ENCODE measurements at places on chromosomes 7 and 10. TPM values are rescaled to one million over a fixed set of nuclear protein-coding genes. Genes with fewer than 3 reads are reported as not detected.

DNA sequence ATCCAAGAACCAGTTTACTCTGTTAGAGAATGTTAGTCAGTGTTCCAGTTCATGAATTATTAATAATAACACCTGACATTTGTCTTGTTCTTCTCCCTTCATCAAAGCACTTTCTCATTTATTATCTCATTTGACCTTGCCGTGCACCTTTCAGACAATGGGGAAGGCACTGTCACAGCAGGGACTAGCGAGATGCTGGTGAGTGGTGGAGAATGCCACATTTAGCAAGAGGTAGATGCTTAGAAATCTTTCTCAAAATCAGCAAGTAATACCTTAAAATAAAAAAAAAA is 34.2 kb upstream of the XRCC2 start:
- no peak for DNase-seq

DNA sequence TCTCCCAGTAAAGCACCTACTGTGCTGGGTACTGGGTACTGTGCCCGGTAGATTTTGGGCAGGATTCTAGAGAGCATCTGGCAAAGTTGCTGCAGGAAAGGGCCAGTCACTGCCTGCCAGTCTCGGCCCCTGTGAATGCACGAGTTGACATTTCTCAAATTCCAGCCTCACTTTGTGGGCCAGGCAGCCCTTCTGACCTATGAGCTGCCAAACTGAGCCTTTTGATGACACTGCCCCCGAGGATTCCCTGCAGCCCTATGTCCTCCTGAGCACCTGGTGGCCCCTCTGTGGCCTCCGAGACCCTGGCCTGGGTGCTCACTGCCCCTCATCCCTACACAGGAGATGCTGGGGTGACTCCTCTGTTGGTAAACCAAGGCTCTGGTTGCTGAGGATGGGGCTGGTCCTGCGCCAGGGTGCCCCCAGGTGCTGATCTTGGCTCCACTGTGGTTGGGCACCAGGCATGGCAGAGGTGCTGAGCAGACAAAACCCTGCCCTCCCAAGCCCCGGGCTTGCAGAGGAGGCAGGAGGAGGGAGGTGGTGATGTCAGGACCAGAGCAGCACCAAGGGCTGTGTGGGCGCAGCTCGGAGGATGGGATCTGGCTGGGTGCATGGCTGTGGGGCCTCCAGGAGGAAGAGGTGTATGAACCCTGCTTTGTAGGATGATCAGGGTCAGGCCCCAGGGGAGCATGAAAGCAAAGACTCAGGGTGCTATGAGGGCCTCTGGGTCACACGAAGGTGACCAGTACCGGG is 16.2 kb downstream of the LHPP start:
- no peak for DNase-seq

DNA sequence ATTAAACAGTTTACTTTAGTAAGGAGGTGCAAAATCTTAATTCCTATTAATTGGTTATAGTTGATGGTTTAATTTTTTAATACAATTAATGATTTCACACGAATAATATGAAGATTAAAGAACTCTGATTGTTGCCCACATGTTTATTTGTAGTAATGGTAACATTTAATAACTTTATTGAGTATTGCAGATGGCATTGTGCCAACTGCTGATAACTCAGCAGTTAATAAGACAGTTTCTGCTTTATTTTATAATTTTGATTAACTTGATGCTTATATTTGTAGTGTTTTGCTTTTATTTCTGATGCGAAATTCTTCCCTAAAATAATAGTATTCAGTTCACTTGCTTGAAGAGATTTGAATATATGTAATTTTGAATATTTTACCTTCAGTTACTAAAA is 2.8 kb downstream of the DNAJB9 start:
- DNase-seq: no peak

GRCh38 chr10:48306870-48307710 is 613 bp downstream of the MAPK8 start:
- peak; percentile 75 for DNase-seq

- no peak for DNase-seq
These were observed 485.3 kb upstream of the LRRTM3 start for GRCh38 chr10:66440568-66440967.

GRCh38 chr7:74012842-74013249 is 15.1 kb upstream of the ELN start:
- no peak for DNase-seq

DNA sequence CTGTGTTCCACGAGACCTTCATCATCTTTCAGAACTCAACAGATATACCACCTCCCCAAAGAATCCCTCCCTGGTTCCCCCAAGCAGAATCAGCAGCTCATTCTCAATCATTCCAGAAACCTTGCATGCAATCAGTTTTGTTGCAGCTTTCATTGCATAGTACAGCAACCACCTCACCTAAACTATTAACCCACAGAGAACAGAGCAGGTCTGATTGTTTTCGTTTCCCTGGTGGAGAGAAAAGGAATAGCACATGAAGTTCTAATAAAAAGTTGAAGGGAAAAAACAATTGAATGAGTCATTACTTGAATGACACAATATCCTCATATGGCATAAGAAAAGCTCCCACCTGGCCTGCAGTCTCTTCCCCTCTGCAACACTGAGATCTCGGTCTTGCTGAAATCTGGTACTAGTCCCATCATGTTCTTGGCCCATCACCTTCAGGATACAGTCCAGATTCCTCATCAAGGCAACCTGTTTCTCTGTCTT is 147.1 kb upstream of the GDF10 start:
- no peak for DNase-seq

DNA sequence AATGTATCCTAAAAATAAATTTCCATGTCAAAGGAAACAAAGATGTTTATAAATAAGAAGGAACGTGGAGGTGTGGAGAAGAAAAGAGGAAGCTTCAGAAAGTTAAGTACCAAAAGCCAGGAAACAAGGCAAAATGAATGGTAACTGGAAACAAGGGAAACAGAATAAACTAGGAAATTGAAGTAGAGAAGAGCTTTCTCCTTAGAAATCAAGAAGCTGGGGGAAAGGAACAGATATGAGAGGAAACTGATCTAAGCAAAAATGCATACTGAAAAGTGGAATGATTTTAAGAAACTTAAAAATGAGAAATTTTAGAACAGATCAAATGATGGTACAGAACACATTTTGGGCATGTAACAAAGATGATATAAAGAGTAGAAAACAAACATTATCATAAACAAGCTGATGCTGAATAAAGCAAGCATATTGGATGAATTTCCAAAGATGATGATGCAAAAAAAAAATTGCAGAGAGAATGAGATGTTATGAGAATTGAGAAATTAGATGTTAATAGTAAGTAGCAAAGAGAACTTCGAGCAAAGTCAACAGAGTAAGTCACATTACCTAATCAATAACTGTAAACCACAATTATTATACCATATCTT is 1.9 kb downstream of the BRAF start:
- no peak for DNase-seq

- DNase-seq: no peak
These were observed 17.8 kb downstream of the TMEM209 start for GRCh38 chr7:130187360-130187759.

DNA sequence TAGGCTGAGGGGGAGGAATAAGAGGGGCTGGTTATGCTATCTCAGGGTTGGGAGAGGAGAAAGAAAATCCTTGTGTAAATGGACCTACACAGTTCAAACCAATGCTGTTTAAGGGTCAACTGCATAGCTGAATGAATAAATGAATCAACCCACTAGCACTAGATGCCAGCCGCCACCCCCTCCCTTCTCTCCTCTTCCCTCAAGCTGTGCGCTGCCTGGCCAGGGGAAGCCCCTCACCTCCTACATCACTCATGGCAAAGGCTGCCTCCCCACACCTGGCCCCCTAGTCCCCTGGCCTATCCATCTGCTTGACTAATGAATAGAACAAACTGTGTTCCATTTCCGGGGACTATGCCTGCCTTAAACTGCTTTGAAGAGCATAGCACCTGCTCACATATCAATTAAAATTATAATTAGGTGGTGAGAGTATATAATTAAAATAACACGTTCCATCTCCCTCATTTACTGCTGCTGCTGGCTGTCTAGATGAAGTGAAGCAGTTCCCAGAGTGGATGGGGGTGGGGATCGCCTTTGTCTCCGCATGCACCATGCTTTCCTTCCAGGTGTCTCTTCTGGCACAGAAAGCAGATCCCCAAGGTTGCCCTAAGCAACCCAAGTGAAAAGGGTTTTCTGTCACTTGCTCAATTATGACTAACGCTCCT is 32.6 kb downstream of the GRID1 start:
- no peak for DNase-seq

- no peak for DNase-seq
These were observed 11.2 kb downstream of the VWA2 start for GRCh38 chr10:114250236-114250635.

- peak; percentile 86 for DNase-seq
These were observed 1.4 kb upstream of the TRIM8 start for GRCh38 chr10:102642736-102643335.

GRCh38 chr7:32177232-32177631 is 107.0 kb upstream of the PDE1C start:
- no peak for DNase-seq

Gene ODAD2
- 2.5 TPM for total RNA-seq

Gene SUN3
- not detected for total RNA-seq

Gene PILRA
- total RNA-seq: 5.9 TPM

Measured in sigmoid colon (tissue), 7 donors.